ENCODE measurements at places on chromosomes 5 and 9. TPM values are rescaled to one million over a fixed set of nuclear protein-coding genes. Genes with fewer than 3 reads are reported as not detected.

- H3K36me3 ChIP-seq: no peaks in the 10 kb centered on the region
- no peaks in the 10 kb centered on the region for H3K4me1 ChIP-seq
- H3K4me3 ChIP-seq: no peak overlapping the region
- no peak overlapping the region for H3K27ac ChIP-seq
Observed at GRCh38 chr9:109161471-109161870, 5.6 kb downstream of the FRRS1L start.

DNA sequence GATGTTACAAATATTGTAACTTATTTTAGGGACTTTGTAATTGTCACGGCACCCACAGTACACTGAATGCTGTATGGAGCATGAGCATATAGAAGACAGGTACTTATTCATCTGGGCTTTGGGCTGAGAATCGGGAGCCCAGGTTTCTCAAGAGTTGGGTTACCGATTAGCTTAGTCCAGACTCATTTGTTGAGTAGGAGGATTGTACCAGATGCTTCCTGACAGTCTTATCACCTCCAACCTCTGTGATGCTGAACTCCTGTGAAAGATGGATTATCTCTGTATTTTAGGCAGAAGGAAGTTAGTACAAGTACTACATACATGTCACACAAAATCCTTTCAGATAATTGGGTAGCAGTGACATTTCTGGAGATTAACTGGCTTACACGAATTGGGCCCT lies 79.2 kb downstream of the SV2C start:
- DNase-seq: no peak
- no peaks in the 10 kb centered on the region for H3K36me3 ChIP-seq
- H3K4me1 ChIP-seq: no peaks in the 10 kb centered on the region
- no peak overlapping the region for H3K4me3 ChIP-seq

DNA sequence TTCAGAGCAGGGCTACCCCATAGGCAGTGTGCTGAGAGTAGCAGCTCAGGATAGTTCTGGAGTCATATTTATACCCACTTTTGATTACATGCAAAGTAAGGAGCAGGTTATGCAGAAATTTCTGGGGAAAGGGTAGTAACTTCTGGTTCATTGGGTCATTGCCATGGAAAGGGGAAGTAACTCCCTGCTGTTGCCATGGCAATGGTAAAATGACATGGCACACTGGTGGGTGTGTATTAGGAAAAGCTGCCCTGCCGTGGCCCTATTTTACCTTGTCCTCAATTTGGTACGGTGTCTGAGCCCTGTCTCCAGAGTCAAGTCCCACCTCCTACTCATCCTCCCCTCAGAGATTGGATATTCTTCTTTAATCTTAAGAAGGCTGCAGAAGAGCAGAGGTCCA lies 526.7 kb upstream of the TYRP1 start:
- H3K27ac ChIP-seq: no peak overlapping the region
- no peak for DNase-seq
- no peak overlapping the region for H3K4me3 ChIP-seq
- H3K36me3 ChIP-seq: peaks cover 1% of the 10 kb centered on the region
- no peaks in the 10 kb centered on the region for H3K27me3 ChIP-seq

DNA sequence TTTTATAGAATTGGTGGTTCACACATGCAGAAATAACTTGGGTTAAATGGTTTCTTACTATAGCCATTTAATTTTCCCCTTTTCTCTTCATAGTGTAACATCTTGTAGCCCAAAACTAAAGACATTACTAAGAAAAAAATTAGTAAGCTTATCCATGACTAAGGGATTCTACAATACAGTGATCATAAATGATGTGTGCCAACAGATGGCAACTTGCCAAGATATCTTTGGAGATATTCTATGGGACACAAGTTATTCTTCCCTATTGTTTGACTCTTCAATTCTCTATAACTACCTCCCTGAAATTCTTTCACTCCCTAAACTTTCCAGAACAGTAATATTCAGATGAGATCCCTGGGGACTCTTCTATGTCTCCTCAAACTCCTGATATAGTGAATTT lies 580.6 kb downstream of the PTPRD start:
- H3K4me3 ChIP-seq: no peak overlapping the region
- DNase-seq: no peak
- no peak overlapping the region for H3K27ac ChIP-seq
- H3K36me3 ChIP-seq: no peaks in the 10 kb centered on the region

GRCh38 chr5:111805071-111805470 lies 48.1 kb upstream of the NREP start:
- no peak overlapping the region for H3K27ac ChIP-seq
- H3K27me3 ChIP-seq: no peaks in the 10 kb centered on the region
- H3K36me3 ChIP-seq: no peaks in the 10 kb centered on the region
- H3K4me3 ChIP-seq: no peak overlapping the region
- DNase-seq: no peak
- H3K4me1 ChIP-seq: no peaks in the 10 kb centered on the region

DNA sequence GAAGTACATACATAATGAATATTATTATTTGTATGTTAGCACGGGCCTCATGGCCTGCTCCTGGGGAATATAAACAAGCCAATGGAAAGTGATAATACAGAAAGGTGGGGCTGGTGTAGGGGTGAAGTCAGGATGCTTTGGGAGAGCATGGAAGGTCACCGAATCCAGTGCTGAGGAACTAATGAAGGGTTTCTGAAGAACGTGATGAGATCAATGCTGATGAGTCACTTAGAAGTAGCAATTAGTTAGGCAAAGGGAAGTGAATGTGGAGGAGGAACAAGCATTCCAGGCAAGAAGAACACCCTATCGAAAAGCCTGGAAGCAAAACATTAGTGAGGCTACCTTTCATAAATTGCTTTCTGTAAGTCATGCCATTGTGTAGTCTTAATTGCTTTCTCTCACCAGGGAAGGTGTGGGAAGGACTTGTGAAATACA lies 2.1 kb downstream of the ANXA1 start:
- no peaks in the 10 kb centered on the region for H3K27me3 ChIP-seq
- DNase-seq: no peak
- no peaks in the 10 kb centered on the region for H3K36me3 ChIP-seq
- peaks cover 91% of the 10 kb centered on the region for H3K4me1 ChIP-seq

DNA sequence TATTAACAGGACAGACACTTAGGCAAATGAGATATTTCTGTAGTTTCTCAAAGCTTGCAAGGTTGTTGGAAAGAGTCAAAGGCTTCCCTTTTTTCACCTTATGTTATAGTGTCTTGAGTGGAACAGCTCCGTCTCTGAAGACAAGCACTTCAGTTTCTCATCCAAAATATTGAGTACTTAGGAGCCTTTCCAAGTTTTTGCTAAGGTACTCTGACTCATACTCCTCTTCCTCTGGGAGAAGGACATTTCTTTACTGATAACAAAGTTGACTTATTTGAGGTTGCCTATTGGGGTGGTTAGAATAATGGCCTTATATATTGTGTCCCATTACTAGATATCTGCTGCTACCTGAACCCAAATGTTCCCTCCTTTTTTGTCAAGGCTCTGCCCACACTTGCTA lies 869.6 kb downstream of the MAT2B start:
- no peak for DNase-seq
- H3K27me3 ChIP-seq: no peaks in the 10 kb centered on the region
- no peaks in the 10 kb centered on the region for H3K36me3 ChIP-seq

DNA sequence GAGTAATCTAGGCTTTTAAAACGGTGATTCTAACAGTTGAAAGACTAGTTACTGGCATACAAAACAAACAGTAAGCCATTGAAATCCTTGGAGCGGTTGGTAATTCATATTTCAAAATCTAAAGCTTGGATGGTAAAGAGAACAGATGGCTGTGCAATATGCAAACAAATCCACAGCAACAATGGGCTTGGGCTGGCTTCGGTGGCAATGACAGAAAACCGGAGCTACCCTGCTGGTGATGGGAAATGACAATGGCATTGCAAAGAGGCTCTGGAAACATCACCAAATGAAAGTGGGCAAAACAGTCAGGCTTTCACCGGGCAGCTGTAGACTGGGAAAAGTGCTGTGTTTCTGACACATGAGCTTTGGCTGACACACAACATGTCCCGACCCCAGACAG lies 42.2 kb downstream of the MED27 start:
- H3K36me3 ChIP-seq: no peaks in the 10 kb centered on the region
- H3K27ac ChIP-seq: no peak overlapping the region
- H3K4me1 ChIP-seq: peaks cover 44% of the 10 kb centered on the region
- no peak overlapping the region for H3K4me3 ChIP-seq

DNA sequence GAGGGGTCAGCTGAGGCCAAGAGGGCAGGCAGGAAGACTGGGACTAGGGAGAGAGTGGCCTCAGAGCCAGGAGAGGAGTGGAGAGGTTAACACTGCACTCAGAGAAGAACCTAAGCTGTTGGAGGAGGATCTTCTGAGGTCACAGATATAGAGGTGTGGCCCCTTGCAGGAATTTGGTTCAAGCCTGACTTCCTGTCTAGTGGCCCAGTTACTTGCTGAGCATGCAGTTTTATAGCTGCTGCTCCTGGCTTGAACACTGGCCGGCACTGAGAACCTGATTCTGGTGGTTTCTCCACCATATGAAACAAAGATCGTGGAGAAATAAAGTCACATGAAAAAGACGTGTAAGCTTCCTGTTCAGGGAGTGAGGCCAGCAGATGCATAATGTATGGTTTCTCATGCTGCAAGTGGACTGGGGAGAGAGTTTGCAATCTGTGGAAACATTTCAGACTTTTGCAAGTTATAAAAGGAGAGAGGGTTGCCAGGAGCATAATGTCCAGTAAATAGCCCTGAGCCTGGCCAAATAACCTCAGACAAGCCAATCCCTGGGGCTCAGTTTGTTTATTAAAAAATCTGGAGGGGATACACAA lies 82.6 kb downstream of the GALNT10 start:
- H3K4me1 ChIP-seq: peaks cover 35% of the 10 kb centered on the region
- H3K27ac ChIP-seq: peak overlapping the region; percentile 43
- no peaks in the 10 kb centered on the region for H3K36me3 ChIP-seq
- no peaks in the 10 kb centered on the region for H3K27me3 ChIP-seq
- DNase-seq: peak; percentile 5

- DNase-seq: no peak
- H3K27ac ChIP-seq: no peak overlapping the region
- H3K27me3 ChIP-seq: peaks cover 15% of the 10 kb centered on the region
- no peaks in the 10 kb centered on the region for H3K4me1 ChIP-seq
Observed at GRCh38 chr5:14284392-14285148, 141.4 kb downstream of the TRIO start.

DNA sequence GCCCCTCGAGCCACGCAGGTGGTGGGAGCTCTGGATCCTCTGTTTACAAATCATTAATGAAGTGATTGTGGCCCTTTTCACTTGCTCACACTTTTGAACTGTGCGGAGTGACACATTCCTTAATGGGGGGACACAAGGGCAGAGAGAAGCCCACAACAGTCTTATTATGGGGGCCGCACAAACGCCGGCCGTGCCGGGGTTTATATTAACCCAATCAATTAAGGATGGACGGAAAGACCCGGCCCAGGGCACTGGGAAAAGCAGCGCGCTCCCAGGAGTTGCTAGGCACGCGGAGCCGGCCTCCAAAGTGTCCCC lies 634.8 kb downstream of the IRX1 start:
- H3K27ac ChIP-seq: no peak overlapping the region
- H3K27me3 ChIP-seq: no peaks in the 10 kb centered on the region
- DNase-seq: no peak
- H3K4me3 ChIP-seq: no peak overlapping the region
- no peaks in the 10 kb centered on the region for H3K4me1 ChIP-seq

GRCh38 chr5:19125956-19126713 lies 861.9 kb downstream of the CDH18 start:
- H3K27ac ChIP-seq: no peak overlapping the region
- DNase-seq: no peak
- H3K4me3 ChIP-seq: no peak overlapping the region
- no peaks in the 10 kb centered on the region for H3K27me3 ChIP-seq
- H3K36me3 ChIP-seq: no peaks in the 10 kb centered on the region

DNA sequence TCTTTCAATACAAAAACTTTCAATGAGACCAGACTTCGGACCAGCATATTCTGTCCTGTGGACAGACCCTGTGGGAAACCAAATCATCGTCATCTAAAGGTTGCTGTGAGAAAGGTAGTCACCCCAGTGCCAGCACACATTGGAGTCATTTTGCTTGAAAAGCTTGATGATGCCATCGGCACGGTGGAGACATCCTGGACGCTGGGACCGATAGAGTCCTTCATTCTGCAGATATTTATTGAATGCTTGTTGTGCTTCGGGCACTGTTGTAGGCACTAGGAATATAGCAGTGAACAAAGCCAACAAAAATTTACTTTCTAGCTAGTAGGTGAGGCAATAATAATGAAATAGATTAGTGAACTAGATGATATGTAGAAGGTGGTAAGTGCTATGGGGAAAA lies 34.9 kb downstream of the SNX18 start:
- no peaks in the 10 kb centered on the region for H3K4me1 ChIP-seq
- no peaks in the 10 kb centered on the region for H3K27me3 ChIP-seq
- no peak for DNase-seq
- no peaks in the 10 kb centered on the region for H3K36me3 ChIP-seq

DNA sequence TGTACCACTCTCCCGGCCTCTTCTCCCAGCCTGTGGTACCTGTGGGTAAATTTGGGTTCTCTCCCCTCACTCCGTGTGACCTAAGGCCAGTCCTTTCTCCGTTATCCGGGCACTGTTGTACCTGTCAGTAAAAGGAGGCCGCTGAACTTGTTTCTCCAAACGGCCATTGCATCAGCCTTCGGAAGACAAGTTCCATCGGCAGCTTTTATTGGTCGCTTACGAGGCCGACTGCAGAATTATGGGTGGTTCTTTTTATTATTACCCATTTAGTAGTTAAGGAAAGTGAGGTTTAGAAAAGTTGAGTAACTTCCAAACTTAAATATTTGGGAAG lies 558 bp downstream of the GRPEL2 start:
- peak overlapping the region; percentile 98 for H3K4me3 ChIP-seq
- peaks cover 60% of the 10 kb centered on the region for H3K4me1 ChIP-seq
- DNase-seq: peak; percentile 21
- H3K27ac ChIP-seq: peak overlapping the region; percentile 97
- no peaks in the 10 kb centered on the region for H3K27me3 ChIP-seq

- no peak overlapping the region for H3K27ac ChIP-seq
- H3K4me3 ChIP-seq: no peak overlapping the region
- H3K4me1 ChIP-seq: no peaks in the 10 kb centered on the region
Observed at GRCh38 chr5:85159395-85159794, 774.7 kb upstream of the EDIL3 start.

DNA sequence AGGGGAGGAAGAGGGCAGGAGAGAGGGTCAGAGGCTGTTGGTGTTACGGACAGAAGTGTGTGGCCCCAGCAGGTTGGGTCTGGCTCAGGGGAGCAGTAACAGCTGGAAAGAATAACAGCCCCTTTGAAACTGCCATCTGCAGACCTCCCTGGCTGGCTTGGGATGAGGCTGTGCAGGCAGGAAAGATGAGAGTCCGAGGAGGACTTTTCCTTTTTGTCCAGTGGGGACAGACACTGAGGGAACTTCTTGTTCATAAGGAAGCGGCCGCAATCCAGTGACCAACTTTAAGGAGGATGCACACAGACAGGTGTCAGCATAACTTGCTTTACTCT lies 14.8 kb upstream of the PLEKHG4B start:
- no peak overlapping the region for H3K27ac ChIP-seq
- H3K36me3 ChIP-seq: no peaks in the 10 kb centered on the region
- H3K27me3 ChIP-seq: no peaks in the 10 kb centered on the region

- peaks cover 7% of the 10 kb centered on the region for H3K36me3 ChIP-seq
- peak overlapping the region; percentile 64 for H3K27ac ChIP-seq
- peaks cover 54% of the 10 kb centered on the region for H3K4me1 ChIP-seq
- no peaks in the 10 kb centered on the region for H3K27me3 ChIP-seq
- peak overlapping the region; percentile 96 for H3K4me3 ChIP-seq
- peak; percentile 65 for DNase-seq
Observed at GRCh38 chr5:141637123-141637766, 448 bp downstream of the RELL2 start.

Gene OR13C5
- not detected for total RNA-seq

Gene MZB1
- total RNA-seq: 27.3 TPM

Gene SLC1A1
- 0.23 TPM for total RNA-seq

Gene PDE4D
- total RNA-seq: 116 TPM

Gene FNBP1
- 301 TPM for total RNA-seq

Gene SLC6A19
- total RNA-seq: not detected

Gene OBP2B
- total RNA-seq: not detected

Gene NRG2
- total RNA-seq: 0.07 TPM

Gene JAK2
- total RNA-seq: 30.3 TPM

Gene BRINP1
- total RNA-seq: not detected

Gene SLC34A3
- total RNA-seq: 0.14 TPM

Measured in activated T-cell treated with anti-CD3 and anti-CD28 coated beads, Interleukin-2, amount 50 U/mL, for 72 hours (primary cell).